Activated CD4-positive, alpha-beta T cell treated with anti-CD3 and anti-CD28 coated beads, Interleukin-10, Interleukin-2, amounts not matched to agents 100 ng/mL and 50 ng/mL, durations not matched to agents 16 hours and 8 hours (primary cell): ENCODE measurements at places on chromosomes 3 and 15.

DNA sequence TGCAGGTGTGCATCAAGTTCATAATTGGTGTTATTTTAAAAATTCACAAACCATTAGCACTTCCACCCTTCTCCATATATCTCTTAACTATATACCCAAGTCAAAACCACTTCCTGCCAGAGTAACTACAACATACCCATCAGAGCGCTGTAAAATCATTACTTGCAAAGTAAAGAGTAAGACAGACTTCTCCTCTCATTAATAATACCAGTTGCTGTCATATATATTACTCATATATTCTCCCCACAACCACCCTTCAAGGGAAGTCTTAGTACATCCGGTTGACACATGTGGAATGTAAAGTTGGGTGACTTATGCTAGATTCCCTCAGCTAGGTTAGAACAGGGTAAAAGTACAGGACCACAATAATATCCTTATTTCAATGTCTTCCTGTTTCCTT lies 5.6 kb downstream of the TERC start:
- DNase-seq: peak; percentile 84

- no peak for DNase-seq
Measured at GRCh38 chr15:60000113-60000823, 3.8 kb upstream of the FOXB1 start.

GRCh38 chr3:153442386-153442785 lies 280.4 kb downstream of the RAP2B start:
- DNase-seq: no peak

- peak; percentile 7 for DNase-seq
Measured at GRCh38 chr3:188077160-188077799, 76.7 kb upstream of the LPP start.

- no peak for DNase-seq
Measured at GRCh38 chr3:167361306-167361705, 18.8 kb downstream of the ZBBX start.

DNA sequence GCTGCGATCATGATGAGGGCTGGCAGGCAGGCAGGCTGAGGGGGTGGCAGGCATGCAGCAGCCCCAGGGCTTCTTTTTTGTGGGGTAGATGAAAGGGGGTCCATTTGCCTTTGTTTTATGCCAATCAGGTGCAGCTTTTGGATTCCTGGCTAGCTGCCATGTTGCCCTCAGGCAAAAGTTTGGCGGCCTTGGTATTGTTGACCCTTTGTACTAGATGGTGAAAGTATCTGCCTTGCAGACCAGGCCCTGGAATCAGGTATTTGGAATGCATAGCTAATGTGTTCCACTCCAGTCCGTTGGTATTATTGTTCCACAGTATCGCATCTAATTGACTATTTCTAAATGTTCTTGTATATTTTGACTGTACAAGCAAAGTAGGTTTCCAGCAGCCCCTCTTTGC lies 35.0 kb downstream of the EEFSEC start:
- DNase-seq: no peak

- DNase-seq: peak; percentile 68
Measured at GRCh38 chr3:172087602-172088580, 48.5 kb downstream of the FNDC3B start.

DNA sequence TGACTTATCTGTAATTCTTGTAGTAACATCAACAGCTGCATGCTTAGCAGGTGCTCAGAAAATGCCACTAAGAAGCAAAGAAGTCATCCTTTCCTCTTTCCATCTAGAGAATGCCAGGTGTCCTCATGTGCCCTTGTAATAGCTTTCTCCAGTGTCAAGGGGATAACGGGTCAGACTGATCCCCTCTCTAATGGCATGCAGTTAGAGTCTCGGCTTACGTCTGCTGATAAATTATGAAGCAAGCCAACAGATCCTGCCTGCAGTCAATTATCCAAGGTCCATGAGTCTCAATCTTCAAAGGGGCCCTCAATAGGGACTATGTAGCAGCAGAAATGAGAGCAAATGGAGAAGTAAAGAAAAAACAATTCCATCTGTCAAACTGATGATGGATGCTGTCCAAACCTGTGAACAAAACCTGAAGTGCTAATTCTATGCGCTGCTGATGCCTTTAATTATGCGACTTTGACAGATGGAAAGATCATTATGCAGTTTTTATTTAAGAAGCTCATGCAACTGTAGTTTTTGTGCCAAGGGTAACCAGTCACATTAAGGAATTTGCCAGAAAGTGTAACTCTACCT lies 162.8 kb upstream of the PEX5L start:
- DNase-seq: no peak

DNA sequence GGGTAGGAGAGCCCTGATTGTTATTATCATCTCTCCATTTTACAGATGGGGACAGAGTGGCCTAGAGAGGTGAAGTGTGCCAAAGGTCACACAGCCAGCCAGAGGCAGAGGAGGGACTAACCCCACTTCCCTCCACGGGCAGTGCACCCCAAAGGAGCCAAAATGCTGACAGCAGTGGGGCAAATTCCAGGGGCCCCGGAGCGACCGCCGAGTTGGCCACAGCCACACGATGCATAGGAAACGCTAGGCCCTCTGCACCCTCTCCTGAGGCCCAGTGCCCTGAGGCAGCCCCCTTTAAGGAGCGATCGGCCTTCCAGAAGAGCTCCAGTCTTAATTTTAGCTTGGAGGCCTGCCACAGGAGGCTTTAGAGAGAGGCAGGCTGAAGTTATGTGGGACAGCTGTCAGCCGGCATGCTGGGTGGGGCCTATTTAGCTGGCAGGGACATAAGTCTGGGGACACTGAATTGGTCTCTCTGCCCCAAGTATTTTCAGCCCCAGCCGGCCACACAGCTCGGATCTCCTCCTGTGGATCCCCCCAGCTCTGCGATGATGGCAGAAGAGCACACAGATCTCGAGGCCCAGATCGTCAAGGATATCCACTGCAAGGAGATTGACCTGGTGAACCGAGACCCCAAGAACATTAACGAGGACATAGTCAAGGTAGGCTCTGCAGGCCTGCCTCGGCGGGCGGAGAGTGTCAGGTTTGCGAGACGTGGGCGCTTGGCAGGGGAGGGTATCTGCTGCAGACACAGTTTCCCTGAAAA lies at the start of gene CAV3:
TSS of gene CAV3 (plus strand) at position 471 of the 763 bp plus-strand sequence. CDS start at position 546, 75 bp downstream.
- no peak for DNase-seq

DNA sequence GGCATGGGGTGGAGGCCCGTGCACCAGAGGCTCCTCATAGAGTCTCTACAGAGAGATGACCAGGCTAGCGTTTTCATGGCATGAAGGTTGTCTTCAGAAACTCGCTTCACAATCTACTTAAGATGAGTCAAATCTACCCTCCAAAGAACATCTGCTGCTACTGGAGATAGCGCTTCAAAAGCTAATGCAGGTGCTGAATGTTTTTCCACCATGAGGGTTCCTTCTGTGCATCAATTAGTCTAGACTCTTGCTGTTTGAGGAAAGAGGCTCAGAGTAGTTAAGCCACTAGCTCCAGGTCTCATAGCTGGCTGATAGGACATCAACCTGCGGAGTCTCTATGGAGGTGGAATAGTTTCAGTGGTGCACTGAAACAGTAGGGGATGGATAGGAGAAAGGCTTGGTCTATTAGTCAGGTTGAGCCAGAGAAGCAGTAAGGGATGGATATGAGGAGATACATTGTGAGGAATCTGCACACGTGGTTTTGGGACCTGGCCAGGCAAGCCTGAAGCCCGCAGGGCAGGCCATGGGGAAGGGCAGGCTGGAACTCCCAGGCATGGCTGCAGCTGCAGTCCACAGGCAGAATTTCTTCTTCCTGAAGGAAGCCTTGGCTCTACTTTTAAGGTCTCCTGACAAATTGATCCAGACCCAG lies 117.5 kb downstream of the APBA2 start:
- no peak for DNase-seq

- no peak for DNase-seq
Measured at GRCh38 chr15:39976291-39977274, 42.7 kb downstream of the EIF2AK4 start.

DNA sequence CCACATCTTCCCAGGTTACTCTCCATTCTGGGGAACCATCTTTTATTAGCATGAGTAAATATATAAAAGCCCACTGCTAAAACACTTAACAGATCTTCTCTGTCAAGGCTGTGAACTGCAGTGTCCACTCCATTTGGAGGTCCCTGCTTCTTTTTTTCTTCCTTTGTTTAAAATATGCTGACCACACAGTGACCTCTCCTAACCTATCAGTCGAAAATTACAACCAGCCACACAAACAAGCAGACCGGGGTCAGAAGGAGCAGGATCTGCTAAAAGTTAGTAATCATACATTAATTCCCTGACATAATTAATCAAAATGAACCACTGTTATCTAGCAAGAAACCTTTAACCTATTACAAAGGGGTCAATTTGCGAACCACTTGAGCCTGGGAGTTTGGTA lies 427.9 kb upstream of the NR2F2 start:
- DNase-seq: no peak

GRCh38 chr15:85810075-85810474 lies 15.3 kb upstream of the KLHL25 start:
- DNase-seq: no peak

DNA sequence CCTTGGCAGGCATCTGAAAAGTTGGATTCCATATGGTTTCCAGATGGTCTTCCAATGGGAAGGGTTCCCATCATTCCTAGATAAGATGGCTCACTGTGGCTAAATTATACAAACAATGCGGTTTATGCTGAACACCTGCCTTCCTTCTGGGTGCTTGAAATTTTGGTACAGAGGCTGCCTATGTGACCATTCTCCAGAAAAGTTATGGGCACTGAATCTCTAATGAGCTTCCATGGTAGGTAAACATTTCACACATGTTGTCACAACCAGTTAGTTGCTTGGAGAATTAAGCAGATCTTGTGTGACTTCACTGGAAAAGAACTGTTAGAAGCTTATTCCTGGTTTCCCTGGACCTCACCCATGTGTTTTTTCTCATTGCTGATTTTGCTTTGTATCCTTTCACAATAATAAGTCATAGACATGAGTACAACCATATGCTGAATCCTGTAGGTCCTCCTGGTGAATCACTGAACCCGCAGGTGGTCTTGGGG lies 30.1 kb downstream of the PLOD2 start:
- DNase-seq: no peak

DNA sequence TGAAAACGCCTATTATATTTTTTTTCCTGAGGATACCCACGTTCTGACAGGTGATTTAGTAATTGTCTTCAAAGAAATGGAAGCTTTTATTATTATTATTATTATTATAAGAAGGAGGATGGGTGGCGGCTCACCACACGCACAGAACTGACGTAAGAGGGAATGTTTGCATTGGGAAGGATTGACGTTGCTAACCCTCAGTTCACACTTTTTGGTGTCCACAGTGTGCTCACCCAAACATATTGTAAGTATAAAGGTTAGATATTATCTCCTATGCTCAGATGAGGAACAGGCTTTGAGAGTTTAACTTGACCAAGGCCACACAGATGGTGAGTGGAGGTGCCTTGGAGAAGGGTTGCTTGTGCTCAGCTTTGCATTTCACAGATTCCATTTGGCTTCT lies 533.5 kb upstream of the TBL1XR1 start:
- no peak for DNase-seq

- DNase-seq: peak; percentile 30
Measured at GRCh38 chr3:114294940-114295480, 1.2 kb downstream of the TIGIT start.

DNA sequence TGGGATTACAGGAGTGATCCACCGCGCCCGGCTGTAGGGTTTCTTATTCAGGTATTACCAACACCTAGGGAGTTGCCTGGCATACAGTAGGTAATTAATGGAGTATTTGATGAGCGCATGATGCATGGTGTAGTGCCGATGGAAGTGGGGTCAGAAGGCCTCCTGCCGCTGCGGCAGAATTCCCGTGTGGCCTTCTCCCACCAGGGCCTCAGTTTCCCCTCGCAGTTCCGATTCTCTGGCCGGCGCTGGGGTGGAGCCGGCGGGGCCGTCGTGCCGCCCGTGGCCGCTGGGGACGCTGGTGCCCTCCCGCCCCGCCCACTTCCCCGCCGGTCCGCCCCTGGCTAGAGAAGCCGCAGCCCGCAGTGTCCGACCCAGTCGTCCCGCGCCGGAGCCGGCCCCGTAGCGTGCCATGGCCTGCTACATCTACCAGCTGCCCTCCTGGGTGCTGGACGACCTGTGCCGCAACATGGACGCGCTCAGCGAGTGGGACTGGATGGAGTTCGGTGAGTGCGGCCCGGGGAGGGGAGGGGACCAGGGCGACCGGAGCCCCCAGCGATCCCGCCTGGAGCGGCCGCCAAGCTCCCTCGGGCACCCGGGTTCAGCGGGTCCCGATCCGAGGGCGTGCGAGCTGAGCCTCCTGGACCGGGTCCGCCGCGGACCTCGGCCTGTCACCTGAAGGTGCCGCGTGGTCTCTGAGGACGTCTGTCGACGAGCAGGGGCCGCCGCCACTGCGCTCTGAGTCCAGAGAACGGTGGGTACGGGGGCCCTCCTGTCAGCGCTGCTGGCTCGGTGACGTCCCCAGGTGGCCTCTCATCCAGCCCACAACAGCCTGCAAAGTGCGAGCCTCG lies at the start of gene IRAK2:
TSS of gene IRAK2 (plus strand) at position 374 of the 848 bp plus-strand sequence. CDS start at position 410, 36 bp downstream.
- peak; percentile 68 for DNase-seq

- no peak for DNase-seq
Measured at GRCh38 chr15:98226578-98226977, 266.1 kb downstream of the ARRDC4 start.

GRCh38 chr15:89792106-89792805 lies 16.1 kb downstream of the MESP2 start:
- no peak for DNase-seq

GRCh38 chr3:152392272-152392880 lies 123.6 kb downstream of the MBNL1 start:
- DNase-seq: no peak

- peak; percentile 44 for DNase-seq
Measured at GRCh38 chr3:197256836-197257444, 41.5 kb downstream of the DLG1 start.

GRCh38 chr3:52144034-52144795 lies 10.0 kb downstream of the POC1A start:
- DNase-seq: peak; percentile 87

DNA sequence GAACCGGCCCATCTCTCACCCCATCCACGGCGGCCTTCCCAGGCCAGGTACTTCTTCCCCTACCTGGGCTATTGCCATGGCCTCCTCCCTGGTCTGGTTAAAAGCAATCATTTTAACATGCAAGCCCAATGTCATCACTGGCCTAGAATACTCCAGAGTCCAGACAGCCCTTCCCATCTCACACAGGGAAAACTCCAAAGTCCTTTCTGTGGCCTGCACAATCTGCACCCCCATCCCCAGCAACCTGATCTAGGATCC lies 45.8 kb upstream of the SLCO2A1 start:
- DNase-seq: no peak

GRCh38 chr3:122681284-122681973 lies 790 bp downstream of the PARP14 start:
- no peak for DNase-seq
